ENCODE measurements at places on chromosomes 1 and 21.

GRCh38 chr1:156101880-156102279, 12.6 kb upstream of the LMNA start:
- DNase-seq = no peak

DNA sequence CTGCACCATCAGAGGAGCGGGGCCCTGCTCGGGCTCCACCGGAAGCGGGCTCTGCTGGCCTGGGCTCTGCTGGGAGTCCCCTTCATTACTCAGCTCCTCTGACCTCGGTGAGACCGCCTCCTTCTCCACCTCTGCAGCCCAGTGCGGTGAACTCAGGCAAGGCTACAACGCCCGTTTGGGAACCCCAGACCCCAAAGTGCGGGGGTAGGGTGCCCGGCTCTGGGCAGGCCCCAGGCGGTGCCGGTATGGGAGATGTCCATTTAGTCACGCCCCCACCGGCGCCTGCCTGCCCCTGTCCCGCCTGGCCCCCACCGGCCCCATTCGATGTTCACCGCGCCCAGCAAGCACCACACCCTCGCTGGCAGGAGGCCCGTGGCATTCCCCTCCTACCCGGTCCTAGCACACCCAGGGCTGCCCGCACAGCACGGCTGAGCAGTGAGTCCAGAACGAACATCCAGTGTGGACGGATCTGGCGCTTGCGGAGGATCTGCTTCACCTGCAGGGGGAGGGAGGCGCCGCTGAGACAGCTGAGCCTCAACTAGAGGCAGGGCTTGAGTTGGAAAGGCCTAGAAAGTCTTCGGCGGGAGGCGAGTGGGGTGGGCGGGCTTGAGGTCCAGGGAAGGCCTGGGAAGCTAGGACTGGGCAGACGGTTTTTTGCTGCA, 10.0 kb downstream of the MAP3K6 start:
- no peak for DNase-seq

DNA sequence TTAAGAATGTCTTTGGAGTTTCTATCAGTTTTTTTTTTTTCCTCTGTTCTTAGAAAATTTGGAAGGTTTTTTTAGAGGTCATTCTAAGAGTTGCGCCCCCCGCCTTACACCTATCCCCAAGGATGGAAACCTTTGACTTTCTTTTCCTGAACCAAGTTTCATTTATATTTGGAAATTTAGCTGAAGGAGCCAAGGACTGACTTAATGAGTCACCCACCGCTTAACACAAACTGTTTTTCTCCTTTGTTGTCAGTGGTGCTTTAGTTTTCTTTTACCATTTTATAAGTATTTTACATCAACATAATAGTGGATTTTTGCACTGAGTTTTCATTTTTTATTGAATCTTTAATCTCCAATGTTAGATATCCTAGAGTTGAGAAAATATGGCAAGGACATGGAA, 25.3 kb downstream of the USP25 start:
- no peak for DNase-seq

DNA sequence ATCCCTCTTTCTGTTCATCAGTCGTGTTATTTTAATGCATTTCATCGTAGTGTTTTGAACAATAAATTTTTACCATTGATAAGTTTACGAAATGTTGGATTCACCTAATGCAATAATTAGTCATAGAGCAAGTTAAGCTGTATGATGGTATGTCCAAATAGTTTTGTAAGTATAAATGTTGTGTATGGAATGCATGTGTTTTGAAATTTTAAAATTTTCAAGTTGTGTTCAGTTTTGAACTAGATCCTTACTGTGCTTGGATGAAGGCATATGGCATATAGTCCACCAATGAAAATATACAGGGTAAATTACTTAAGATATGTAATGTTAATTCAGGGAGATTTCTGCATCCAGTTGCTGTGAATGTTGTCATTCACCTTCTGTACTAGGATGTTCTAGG, 2.3 kb downstream of the ZMYM4 start:
- DNase-seq = no peak

- no peak for DNase-seq
Measured at GRCh38 chr21:25569084-25569483, 38.2 kb downstream of the MRPL39 start.

- DNase-seq = no peak
Measured at GRCh38 chr1:3745590-3746381, 6.5 kb upstream of the CCDC27 start.

- DNase-seq = no peak
Measured at GRCh38 chr1:53576866-53577760, 117.9 kb downstream of the DMRTB1 start.

GRCh38 chr1:172497230-172497629, 35.7 kb upstream of the SUCO start:
- DNase-seq = no peak

- DNase-seq = no peak
Measured at GRCh38 chr1:56808410-56808809, 10.8 kb downstream of the FYB2 start.

DNA sequence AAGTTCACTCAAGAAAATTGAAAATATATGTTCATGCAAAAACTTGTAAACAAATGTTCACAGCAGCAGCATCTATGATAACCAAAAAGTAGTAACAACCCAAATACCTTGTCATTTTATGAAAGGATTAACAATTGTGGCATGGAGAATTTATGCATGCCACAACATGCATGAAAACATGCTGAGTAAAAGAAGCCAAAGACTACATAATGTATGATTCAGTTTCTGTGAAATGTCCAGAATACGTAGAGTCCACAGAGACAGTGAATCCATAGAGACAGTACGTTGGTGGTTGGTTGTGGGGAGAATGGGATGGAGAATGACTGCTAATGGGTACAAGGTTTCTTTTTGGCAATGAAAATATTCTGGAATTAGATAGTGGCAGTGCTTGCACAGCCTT, 148.7 kb downstream of the MAST2 start:
- DNase-seq = no peak
